Vagina (tissue), 2 donors: ENCODE measurements at places on chromosomes 7 and 10. TPM values are rescaled to one million over a fixed set of nuclear protein-coding genes. Genes with fewer than 3 reads are reported as not detected.

The FFAR4 gene
- total RNA-seq = 1.5 TPM

- DNase-seq = no peak
These were observed 47.1 kb upstream of the SVIL start for GRCh38 chr10:29681676-29682448.

DNA sequence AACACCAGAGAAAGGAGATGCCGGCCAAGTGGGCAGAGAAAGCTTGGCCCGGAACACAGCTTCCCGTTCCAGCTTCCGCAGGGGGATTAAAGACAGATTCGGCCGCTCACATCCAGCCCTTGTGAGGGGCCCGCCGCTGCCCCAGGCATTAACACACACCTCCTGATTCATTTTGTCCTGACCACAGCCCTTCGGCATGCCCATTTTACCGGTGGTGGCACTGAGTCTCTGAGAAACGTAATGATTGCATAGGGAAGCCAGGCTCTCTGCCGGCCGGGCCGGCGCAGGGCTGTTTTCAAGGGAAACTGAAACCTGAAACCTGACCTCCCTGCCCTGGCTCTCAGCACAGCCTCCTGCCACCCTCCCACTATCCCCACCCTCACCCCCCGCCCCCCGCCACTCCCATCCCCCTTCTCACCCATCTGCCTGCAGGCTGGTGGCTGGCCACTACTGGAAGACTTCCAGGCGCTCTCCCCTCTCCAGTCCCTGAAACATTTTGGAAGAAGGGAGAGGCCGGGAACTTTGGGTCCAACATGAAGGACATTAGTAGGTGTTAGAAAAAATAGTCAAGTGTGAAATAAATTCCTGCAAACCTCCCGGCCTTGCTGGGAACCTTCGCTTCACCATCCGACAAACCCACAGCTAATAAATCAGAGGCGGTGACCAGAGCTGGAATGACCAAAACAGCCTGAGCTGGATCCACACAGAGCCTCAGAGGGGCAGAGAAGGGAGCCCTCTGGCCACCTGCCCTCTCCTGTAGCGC lies 83.5 kb upstream of the CUX1 start:
- DNase-seq = no peak

GRCh38 chr10:536371-536925 lies 153.0 kb downstream of the DIP2C start:
- DNase-seq = no peak

DNA sequence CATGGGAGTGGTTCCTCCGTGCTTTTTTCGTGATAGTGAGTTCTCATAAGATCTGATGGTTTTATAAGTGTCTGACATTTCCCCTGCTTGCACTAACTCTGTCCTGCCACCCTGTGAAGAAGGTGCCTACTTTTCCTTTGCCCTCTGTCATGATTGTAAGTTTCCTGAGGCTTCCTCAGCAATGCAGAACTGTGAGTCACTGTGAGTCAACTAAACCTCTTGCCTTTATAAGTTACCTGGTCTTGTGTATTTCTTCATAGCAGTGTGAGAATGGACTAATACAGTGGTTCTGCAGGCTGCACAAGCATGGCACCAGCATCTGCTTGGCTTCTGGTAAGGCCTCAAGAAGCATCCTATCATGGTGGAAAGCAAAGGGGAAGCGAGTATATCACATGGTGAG lies 1144.6 kb downstream of the SORCS3 start:
- no peak for DNase-seq

DNA sequence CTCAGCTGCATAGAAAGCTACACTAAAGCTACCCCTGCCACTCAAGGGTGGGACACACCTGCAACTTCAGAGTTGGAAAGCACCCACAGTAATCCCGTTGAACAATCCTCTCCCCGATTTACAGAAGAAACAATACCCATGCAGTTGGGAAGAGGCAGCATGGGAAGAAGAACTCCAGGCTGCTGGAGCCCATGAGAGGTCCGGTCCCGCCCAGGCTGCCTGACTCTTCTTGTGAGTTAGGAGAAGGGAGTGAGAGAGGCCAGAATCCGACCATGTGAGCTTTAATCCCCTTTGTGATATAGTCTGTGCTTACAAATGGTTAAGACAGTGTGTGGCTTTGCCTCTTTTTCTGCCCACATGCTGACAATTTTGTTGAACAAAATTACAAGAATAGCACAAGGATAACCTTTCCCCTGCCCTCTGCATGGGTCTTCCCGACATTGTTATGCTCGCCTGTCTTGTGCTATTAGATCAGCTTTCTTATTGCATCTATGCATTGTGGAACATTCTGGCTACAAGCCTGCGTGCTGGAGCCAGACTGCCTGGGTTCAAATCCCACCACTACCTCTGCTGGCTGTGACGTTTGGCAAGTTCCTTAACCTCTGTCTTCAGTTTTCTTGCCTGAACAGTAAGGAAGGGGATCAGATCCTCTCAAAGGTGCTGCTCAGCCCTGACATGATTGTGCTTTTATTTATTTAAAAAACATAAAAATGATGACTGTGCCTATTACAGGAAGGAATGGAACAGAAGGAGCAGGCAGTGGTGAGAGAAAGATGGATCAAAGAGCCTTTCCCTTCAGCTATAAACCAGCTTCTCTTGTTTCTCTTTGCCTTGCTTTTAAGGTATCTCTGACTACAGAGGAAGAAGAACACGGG lies 56.0 kb downstream of the BPGM start:
- DNase-seq = no peak

DNA sequence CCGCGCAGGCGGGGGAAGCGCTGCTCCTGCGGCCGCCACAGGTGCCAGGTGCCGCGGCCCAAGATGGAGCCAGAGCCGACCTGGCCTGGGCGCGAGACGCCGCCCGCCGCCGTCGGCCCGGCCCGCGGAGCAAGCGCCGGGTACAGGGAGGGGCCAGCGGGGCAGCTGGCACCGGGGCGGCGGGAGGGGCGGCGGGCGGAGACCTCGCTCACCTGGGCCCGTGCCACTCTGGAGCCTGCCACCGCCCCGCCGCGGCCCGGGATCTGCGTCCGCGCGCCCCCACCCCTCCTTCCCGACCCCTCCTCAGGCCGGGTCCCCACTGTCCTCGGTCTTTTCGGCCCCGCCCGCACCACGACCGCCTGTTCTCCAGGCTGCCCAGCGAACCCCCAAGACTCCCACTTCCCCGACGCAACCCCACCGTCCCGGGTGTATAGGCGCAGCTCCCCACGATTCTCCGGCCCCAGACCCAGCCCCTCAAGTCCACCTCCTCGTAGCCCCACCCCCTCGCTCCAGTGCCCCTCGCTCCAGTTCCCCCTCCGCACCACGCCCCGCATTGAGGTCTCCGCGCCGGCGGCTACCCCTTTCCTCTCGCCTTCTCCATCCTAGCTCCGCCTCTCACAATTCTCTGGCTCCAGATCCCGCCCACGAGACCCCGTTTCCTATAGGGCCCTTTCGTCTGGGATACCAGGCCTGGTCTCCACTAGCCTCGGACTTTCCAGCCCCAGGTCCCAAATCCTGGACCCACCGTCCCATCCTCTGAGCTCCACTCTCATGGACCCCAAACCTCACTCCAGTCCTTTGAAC lies at the start of gene GPRIN2:
Gene GPRIN2 (minus strand): TSS at position 144 of the 804 bp plus-strand sequence. CDS start 5,922 bp downstream, outside the sequence.
- DNase-seq = no peak

DNA sequence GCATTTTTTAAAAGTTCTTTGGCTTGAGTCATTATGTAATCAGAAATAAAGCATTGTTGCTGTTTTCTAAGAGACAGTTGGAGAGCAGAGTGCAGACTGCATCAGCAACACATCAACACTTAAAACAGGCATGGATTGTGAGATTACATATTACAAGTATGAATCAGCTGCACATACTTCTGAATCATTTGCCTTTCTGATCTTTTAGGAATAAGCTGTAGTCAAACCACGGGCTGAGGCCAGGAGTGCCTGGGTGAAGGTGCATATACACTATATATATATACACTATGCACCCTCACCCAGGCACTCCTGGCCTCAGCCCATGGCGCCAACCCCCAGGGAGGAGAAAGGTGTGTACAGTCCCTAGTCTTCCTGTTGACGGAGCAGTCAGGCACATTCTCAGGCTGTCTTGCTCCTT lies 52.4 kb upstream of the DLX6 start:
- DNase-seq = no peak

GRCh38 chr7:116354546-116355423 lies 144.4 kb downstream of the TES start:
- no peak for DNase-seq

GRCh38 chr10:127740596-127740995 lies 3.6 kb downstream of the FOXI2 start:
- DNase-seq = no peak

DNA sequence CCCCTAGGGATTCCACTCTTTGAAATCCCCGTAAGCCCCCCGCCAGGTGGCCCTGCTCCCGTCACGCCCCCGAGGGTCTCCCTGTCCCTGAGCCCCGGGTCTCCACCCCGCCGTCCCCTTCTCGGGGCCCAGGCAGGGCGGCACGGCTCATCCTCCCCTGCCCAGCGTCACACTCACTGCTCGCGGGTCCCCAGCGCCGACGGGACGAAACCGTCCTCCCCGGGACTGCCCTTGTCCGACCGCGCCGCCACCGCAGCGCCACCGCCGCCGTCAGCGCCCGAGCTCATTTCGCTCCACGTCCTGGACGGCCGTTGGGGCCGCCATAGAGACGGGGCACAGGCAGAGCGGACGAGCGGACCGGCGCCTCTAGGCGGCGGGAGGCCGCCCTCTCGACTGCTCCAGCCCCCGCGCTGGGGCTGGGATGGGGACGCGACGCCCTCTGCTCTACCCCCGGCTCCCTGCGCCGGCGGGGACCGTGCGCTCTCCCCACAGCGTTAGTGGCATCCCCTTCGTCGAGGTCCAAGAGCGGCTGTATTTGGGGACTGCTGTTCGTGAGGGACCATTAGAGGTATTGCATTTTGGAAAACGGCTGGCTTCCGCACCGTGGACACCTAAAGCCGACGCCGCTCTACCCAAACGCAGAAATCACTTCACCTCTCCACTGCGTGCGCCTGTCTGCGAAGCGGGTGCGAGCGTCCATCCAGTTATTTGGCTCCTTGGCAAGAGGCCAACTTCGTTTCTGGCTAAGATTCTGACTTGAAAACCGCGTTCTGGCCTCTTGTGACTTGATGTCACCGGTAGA lies at the start of gene EEF1AKMT2:
Gene EEF1AKMT2 (minus strand): TSS at position 341 of the 802 bp plus-strand sequence. CDS start 54 bp downstream, at position 287.
- no peak for DNase-seq

- no peak for DNase-seq
These were observed 220.0 kb downstream of the AGMO start for GRCh38 chr7:15341817-15342216.

GRCh38 chr7:155020996-155021395 lies 18.1 kb upstream of the PAXIP1 start:
- DNase-seq = no peak

DNA sequence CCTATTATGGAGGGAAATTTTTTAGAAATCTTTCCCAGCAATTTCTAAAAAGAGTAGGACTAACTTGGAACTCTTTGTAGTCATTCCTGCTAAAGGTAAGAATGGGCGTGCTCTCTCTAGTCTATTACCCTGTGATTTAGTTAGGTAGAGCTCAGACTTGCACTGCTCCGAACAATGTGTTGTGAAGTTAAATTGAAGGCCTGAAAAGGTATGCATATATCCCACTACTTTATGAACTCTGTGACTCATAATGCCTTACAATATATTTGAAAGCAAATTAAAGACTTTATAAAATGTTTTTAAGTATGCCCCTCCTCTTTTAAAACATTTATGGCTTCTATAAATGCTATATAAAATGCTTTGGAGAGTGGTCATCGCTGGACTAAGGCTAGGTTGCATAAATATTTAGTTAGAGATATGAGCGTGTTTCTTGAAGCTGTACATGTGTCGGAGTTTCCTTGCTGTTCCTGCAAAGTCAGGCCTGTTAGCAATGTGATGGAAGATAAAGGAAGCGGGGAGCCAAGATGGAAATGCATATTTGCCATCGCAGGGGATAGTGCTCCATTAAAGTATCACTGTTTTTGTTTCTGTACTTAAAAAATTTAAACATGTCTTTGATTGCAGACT lies 761.4 kb downstream of the LRMDA start:
- DNase-seq = no peak

DNA sequence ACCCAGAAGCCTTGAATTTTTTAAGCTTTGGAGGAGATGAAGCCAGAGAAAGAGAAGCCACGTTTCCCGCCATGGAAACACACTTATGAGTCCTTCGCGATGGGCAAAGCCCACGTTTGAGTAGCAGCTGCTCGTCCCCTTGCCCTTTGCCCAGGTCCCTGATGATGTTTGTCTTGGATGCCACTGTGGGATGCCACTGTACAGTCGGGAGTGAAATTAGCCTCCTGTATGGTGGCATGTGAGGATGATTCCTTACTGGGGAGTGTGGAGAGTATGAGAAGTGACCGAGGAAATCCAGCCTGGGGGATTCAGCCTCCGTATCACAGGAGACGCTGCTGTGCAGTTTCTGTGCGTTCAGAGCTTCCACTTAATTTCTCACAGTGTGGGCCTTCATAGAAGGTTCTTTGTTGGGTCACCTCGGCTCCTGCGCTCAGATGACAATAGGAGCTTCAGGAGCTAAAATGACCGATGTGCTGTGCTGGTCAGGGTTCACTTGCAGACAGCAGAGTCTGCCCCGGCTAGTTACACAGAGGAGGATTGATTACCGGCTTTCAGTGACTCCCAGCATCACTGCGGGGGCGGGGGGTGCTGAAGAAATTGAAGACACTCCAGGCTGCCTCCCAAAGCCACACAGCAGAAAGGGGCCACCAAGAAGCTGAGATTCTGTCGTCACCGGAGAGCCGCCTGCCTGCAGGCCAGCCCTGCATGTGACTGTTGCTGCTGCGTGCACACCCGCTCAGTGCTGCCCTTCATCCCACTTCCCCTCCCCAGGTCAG lies 122.1 kb upstream of the SFMBT2 start:
- no peak for DNase-seq

The SPDYE8 gene
- not detected for total RNA-seq

GRCh38 chr7:23467806-23468525 lies 2.3 kb downstream of the IGF2BP3 start:
- DNase-seq = peak; percentile 43
